ENCODE measurements at places on chromosomes 5 and 9.

DNA sequence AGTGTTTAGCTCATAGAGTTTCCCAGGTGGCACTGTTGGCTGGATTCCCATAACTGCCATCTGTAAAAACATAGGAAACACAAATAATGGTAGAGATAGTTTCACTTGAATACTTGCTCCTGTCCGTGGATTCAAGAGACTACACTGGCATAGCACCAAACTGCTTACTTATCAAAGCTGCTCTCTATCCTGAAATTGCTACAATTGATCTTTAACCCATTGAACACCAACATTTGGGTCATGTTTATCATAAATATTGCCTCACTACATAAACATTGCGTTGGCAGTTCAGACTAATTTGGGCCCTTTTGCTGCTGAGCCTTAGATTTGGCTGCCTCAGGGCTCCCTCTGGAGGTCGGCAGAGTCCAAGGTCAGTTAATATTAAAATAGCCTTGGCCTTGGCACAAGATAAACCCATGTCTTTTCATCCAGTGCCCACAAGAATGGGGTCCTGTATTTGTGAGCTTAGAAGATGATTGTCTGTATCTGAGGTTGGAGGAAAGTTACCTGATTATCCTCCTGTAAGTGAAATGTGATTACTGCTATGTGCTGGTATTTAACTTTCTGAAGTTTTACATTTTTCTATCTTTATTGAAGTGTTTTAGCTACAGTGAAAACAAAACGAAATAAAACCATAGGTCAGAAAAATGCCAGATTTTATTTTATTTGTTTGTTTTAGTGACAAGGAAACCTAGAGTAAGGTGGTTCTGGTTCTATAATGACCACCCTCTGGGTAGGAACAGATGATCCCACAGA, 4.0 kb upstream of the RANBP3L start:
- peak; percentile 76 for DNase-seq

- DNase-seq: no peak
These were observed 45.2 kb downstream of the DIAPH1 start for GRCh38 chr5:141573489-141574121.

- DNase-seq: no peak
These were observed 490.4 kb downstream of the DNAH5 start for GRCh38 chr5:13454050-13454449.

- peak; percentile 67 for DNase-seq
These were observed 75.5 kb upstream of the ELL2 start for GRCh38 chr5:96037128-96037527.

DNA sequence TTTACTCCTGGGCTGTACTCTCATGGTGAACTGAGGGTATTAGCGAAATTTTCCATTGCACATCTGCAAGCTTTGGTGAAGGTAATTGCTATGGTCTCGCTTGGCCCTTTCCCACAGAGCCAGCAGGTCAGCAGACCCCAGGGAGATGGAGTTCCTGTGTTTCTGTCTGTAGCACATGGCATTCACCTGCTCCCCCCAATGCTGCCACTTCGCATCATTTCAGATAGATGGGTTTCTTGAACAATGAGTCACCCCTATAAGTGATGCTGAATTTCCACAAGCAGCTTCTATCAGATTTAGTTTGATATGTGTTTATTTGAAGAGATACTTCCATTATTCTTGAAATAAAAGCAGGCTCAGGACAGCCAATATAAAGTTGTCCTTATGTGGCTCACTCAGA, 117.8 kb downstream of the ERCC6L2 start:
- DNase-seq: no peak

Data from cardiac fibroblast (primary cell).